Activated T-helper 1 cell treated with anti-CD3 and anti-CD28 coated beads, Interleukin-2, amount 50 U/mL, for 16 hours (primary cell): ENCODE measurements at places on chromosomes 3 and 15.

- no peak for DNase-seq
Measured at GRCh38 chr15:57152666-57153539, 223.4 kb upstream of the CGNL1 start.

DNA sequence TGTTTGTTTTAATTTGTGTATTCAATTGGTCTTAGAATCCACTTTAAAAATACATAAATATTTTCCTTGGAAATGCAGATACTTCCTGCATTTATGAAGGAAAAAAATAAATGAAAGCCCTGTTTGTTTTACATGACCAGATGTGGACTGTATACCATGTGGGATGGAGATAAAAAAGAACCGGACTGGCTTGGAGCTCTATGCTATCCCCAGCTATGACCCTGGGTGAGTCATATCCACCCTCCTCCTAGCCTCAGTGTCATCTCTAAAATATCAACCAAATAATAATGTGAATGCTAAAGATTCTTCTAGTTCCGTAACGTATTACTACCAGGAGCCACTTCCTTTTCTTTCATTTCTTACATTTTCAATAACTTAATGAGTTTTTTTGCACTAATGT is 44.5 kb upstream of the PDZRN3 start:
- DNase-seq = no peak

DNA sequence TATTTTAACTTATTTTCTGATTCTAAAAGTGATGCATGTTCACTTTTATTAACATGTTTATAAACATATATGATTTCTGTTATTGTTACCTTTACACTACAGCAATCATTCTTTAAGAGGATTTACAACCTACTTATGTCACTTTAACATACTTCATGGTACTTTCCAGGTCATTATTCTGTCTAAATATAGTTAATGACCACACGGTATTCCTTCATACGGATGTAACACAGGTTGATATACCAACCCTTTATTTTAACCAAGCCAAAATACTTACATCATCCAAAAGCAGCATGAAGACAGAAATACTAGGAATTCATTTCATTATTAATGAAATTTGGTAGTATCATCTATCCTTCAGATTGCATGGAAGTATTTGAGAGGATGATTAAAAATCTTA is 18.6 kb downstream of the PIK3R4 start:
- no peak for DNase-seq

DNA sequence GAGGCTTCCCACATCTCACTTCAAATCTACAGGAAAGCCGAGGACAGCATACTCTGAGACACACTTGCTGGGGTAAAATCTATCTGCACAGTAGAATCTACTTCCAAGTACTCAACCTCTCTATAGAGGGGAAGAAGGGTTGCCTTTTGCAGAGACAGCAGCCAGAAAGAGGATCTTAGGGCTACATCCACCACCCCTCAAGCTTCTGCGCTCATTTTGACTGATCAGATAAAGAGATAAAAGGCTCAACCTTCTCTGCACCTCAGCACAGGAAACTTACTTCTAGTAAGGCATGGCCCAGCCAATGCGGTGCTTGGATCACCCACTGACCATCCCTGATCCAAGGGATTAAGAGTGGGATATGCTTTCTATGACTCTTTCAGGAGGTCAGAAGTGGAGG is 6.9 kb upstream of the SLC9A9 start:
- DNase-seq = no peak

DNA sequence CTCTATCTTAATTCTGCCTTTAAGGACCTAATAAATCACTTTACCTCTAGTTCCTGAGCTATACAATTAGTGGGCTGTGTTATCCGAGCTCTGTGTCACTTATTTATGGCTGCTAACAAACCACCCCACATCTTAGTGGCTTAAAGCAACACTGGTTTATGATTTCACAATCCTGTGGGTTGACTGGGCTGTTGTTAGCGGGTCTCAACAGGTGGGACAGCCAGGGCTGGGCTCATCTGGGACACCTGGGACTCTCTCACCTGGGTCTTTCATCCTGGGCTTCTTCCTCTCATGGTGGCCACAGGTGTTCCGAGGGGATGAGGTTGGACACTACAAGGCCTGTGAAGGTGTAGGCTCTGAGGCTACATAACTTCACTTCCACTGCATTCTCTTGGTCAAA is 35.8 kb upstream of the CHST2 start:
- no peak for DNase-seq

GRCh38 chr3:187274977-187275338 is 16.6 kb downstream of the MASP1 start:
- DNase-seq = no peak

GRCh38 chr3:12992629-12993516 is 80.4 kb downstream of the IQSEC1 start:
- no peak for DNase-seq

DNA sequence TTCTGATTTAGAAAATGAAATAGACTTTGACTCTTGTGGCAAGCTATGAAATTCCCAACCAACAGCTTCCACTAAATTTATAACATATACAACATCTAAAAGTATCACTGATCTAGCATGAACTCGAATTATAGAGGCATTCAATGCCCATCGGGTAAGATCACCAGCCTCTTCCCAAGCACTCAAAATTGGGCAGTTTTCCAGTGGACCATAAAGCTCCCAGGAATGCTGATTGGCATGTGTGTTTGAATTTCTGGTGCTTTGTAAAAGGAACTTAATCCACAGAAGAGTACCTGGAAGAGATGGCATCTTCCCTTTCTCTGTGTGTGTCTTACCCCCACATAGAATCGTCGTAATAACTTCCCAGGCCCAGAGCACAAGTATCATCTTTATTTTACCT is 10.0 kb downstream of the LRTM1 start:
- DNase-seq = no peak

- no peak for DNase-seq
Measured at GRCh38 chr15:45469441-45469840, 53.1 kb downstream of the SLC30A4 start.

DNA sequence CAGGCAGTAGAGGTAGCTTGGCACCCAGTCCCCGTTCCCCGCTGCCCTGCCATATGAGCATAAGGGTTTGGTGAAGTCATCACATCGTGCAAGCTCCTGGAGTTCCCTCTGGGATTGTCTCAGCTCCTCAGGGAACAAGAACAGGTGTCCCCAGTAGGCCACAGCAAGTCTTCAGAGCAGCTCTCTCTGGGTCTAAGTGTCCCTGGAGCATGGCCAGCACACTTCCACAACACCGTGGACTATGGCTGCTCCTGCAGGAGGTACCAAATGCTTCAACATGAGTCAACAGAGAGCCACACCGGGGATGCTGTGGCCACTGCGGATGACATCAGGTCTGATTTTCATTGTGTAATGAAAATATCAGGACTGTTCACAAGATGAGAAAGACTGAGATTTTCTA is 23.1 kb downstream of the ABHD6 start:
- DNase-seq = no peak

GRCh38 chr15:90812171-90812957 is 56.0 kb upstream of the FURIN start:
- DNase-seq = no peak

DNA sequence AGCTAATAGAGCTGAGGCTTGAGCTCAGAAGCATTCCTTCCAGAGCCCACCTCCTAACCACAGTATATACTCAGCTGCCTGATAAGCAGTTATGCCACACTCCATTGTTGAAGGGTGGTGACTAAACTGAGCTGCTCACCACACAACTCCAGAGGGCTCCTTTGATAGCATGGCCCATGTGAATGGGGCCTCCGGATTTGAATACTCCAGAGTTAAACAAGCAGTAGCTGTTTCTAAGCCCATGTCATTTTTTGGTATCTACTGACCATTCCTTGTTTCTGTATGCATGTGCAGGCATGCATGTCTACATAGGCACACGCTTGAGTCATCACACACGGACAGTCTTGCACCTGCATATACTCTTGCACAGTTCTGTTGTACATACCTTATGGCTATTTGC is 28.9 kb downstream of the IGSF10 start:
- DNase-seq = no peak
